ENCODE measurements at places on chromosomes 7 and 10.
A peak's percentile ranks its signal among the peaks of the same experiment; 100 is the strongest.

DNA sequence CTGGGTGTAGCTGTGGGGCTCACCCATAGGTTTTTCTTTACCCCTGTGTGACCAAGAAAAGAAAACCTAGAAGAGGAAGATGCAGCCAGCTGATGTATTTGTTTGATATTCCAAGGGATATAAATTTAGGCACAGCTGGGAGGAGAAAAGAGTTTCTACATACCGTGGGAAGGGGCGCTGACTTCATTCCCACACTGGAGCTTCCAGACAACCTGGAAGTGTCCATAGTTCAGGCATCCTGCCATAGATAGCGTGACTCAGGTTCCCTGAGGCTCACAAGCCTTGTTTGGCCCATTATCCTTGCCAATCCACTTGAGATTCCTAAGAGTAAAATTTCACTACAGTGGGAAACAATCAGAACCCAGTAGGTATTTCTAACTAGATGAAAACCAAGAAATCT is 371.7 kb upstream of the NRP1 start:
- DNase-seq, result no peak

GRCh38 chr7:130419658-130420057 is 21.2 kb downstream of the CEP41 start:
- DNase-seq, result no peak

- DNase-seq, result peak; percentile 78
Measured at GRCh38 chr10:62038609-62039190, 137.2 kb downstream of the ARID5B start.

GRCh38 chr7:70405241-70405640 is 726.7 kb upstream of the GALNT17 start:
- DNase-seq, result no peak

- no peak for DNase-seq
Measured at GRCh38 chr10:86367152-86367951, 757 bp upstream of the GRID1 start.

GRCh38 chr10:128812000-128812399 is 655.0 kb upstream of the MGMT start:
- no peak for DNase-seq

DNA sequence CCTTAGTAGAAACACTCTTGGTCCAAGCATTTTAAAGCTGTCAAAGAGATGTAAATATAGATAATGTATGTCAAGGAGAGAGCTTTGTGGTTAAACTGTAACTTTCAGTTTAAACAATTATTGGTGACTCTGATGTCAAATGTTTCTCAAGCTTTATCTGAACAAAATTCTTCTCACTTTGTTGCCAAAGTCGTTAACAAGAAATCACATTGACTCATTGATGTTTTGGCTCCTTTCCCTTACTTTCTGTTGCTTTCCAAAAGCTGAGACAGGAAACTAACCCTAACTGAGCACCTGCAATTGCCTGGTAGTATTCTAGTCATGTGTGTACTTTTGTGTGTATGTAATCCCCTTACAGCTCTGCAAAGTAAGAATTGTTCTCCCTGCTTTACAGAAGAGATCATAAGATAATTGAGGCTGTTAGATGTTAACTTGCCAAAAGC is 108.5 kb downstream of the CFTR start:
- DNase-seq, result no peak

GRCh38 chr7:71626206-71626605 is 494.3 kb downstream of the GALNT17 start:
- DNase-seq, result no peak

- no peak for DNase-seq
Measured at GRCh38 chr7:130758429-130759056, 24.5 kb upstream of the KLF14 start.

- DNase-seq, result no peak
Measured at GRCh38 chr7:18508443-18509427, 13.2 kb downstream of the HDAC9 start.

- DNase-seq, result no peak
Measured at GRCh38 chr7:71611986-71612385, 480.0 kb downstream of the GALNT17 start.

DNA sequence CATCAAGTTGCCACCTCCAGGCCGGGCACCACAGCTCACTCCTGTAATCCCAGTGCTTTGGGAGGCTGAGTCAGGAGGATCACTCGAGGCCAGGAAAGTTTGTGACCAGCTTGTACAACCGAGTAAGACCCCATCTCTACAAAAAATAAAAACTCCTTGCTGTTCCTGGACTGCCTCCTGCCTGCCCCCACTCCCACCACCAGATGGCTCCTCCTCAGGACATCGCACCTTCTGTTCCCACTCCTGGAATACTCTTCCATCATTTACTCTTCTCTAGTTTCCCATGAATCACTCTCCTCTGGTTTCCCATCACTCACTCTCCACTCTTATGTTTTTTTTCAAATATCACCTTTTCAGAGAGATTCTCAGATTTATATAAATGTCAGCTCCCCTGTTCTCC is 540.7 kb downstream of the CALN1 start:
- DNase-seq, result no peak

- DNase-seq, result no peak
Measured at GRCh38 chr10:21249435-21249834, 276.0 kb downstream of the SKIDA1 start.

GRCh38 chr7:139906879-139907278 is 77.8 kb downstream of the TBXAS1 start:
- DNase-seq, result no peak

DNA sequence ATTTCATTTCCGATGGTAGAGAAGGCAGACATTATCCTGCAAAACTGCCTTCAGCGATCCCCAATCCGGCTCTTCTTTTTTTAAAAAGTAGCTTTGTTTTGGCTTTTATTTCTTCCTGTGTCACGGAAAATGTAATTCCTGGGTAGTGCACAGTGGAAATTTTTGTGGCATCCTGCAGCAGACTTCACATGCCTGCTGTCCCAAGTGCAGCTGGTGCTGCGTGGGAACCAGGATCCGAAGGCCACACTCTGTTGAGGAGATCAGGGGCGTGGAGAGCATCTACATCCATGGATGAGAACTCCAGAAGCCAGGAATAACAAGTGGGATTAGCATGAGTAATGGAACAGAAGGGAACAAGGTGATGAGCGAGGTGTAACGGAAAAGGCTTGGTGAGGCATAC is 4.6 kb downstream of the VWA2 start:
- DNase-seq, result no peak

DNA sequence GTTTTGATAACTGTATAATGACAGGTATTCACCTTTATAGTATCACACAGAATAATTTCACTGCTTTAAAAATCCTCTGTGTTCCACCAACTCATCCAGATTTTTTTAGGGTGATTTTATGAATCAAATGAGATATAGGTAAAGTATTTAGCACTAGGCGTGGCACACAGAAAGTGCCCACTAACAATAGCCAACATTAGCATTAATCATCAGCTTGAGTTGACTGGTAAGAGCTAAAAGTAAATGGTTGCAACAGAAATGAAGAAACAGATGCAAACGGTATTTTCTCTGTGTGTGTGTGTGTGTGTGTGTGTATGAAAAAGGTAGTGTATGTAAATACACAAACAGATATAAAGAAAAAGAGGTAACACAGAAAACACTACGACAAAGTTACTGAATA is 378.8 kb upstream of the ETV1 start:
- DNase-seq, result no peak

DNA sequence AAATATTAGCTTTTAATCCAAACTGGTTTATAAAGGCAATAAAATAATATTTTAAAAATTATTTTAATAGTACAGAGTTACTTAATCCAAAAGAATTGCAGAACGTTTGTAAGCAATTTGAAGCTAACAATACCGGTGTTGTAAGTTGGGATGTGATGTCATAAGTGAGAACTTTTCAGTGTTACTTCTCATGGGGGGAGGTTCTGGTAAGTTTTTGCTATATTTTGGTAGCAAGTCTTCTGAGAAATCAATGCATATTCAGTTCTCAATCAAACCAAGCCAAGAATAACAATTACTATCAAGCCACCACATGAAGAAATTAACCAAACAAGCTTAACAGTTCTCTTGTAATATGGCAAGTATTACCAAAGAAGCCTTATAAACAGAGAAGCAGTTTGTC is 147.1 kb upstream of the ASAH2 start:
- no peak for DNase-seq

- DNase-seq, result peak; percentile 50
Measured at GRCh38 chr7:55130395-55131141, 111.8 kb downstream of the EGFR start.

GRCh38 chr7:200290-200689 is 7.9 kb downstream of the FAM20C start:
- DNase-seq, result no peak

GRCh38 chr10:76738991-76739390 is 898.6 kb downstream of the KCNMA1 start:
- no peak for DNase-seq

DNA sequence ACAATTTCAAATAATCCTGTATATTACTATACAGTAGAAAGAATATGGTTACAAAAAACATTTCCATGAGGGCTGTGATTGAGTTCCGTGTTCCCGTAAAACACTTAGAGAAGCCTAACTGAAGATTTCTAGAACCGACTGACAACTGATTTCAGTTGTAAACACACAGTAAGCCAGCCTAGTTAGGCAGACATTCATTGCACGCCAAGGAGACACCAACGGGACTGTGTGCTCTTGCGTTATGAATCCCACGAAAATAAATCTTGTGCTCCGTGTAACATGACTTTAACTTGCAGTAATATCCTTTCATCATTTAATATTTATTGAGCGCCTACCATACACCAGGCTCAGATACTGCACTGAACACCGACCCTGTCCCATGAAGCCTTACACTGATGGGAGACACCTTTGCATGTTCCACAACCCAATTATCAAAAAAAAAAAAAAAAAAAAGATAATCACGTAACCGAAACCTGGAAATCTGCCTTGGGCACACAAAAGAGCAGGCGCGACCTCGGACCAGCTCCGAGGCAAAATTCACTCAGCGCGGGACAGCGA is 420 bp upstream of the KLHL7 start:
- peak; percentile 14 for DNase-seq

DNA sequence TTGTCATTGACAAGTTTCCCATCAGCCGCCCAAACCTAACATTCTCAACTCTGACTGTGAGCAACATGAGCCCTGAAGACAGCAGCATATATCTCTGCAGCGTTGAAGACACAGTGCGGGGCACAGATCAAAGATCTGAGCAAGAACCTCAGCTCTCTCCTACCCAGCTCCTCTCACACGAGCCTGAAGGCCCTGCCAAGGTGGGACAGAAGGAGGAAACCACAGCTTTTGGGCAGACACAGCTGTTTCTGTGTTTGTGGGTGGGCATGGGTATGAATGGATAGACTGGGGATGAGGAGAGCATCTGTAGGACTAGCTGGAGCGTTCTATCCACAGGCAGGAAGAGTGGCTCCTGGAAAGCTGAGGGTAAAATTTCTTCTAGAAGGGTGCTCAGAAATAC is 8.5 kb upstream of the PRSS1 start:
- no peak for DNase-seq

DNA sequence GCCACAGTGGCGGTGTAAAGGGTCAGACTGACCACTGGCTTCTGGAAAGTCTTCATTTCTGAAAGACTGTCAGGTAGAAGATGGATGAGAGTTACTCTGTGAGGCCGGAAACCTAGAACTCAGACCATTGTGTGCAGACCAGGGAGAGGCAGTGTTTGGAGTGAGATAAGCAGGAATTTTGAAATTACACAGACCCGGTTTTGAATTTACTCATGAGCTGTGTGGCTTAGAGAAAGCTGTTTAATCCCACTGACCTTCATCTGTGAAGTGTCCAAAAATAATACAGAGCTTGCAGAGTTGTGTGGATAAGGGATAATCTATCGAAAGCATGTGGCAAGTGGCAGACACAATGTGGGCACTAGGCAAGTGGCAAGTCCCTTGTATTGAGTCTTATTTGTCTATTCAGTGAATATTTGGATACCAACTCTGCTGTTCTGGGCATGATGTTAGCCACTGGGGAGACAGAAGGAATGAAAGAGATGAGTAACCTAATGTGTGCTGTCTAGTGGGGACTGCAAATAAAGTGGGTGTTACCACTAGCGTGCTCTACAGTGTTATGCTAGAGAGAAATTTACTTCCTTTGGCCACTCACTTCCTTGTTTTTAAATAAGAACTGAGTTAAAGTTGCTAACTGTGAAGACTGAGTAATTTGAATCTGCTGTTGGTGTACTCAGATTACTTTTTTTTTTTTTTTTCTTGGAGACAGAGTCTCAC is 69.4 kb downstream of the KIAA1217 start:
- DNase-seq, result no peak

GRCh38 chr10:78937800-78938694 is 130.7 kb upstream of the ZMIZ1 start:
- DNase-seq, result no peak

DNA sequence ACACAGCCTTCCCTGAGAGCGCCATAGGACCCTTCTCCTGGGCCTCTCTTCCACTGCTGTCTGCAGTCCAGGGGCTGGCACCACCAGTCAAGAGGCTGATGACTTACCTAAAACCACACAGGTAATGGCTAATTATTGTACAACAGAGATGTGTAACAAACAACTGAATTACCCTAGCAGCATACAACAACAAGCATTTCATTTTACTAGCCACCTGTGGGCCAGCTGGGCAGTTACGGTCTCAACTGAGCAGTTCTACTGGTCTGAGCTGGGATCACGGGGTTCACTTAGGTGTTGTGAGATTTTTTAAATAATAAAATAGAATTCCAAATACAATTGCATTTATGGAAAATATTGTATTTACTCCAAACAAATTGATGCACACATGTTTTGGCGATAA is 431.9 kb downstream of the TNS3 start:
- DNase-seq, result no peak

- no peak for DNase-seq
Measured at GRCh38 chr7:47937065-47937687, 11.1 kb downstream of the PKD1L1 start.

GRCh38 chr7:129024125-129024524 is 30.8 kb downstream of the TNPO3 start:
- DNase-seq, result no peak

- DNase-seq, result no peak
Measured at GRCh38 chr7:155392726-155393570, 65.0 kb upstream of the EN2 start.

DNA sequence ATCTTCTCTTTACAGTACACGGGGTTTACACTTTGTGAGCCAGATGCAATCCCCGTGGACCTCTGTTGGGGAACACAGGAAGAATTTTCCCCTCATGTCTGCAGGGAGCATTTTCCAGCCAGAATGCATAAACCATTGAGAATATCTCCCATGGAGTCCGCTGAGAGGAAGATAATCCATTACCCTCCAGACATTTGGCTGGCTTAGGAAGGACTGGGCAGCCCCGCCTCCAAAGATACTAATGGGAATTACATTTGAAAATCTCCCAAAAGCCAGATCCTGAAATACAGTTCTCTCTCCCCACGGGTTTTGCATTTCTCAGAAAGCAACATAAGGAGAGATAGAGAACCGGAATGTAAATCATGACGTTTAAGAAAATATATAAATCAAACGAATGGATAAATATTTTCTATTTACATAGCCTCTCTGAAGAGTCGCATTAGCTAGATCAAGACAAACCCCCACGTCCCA is 53.5 kb downstream of the TRIL start:
- DNase-seq, result no peak

GRCh38 chr10:28612877-28613276 is 64.4 kb upstream of the BAMBI start:
- no peak for DNase-seq

Data from mucosa of descending colon (tissue), 3 donors.